ENCODE measurements at places on chromosomes 4 and X.

- no peak for DNase-seq
These were observed 53.4 kb downstream of the ZNF518B start for GRCh38 chr4:10403633-10404445.

DNA sequence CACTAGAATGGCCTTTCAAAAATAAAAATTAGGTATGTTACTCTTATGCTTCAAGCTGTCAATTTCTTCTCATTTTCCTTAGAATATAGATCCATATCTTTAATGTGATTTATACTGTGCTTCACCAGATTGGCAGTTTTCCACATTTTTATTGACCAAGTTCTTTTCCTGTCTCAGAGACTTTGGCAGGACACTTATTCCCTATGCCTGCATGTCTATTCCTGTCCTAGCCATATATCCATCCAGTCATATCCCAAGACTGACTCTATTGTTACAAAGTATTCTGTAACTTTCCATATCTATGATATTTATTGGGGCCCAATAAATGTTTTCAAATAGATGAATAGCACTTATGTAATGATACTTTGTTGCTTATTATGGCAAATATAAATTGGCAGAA is 450.7 kb downstream of the GASK1B start:
- DNase-seq = no peak

- no peak for DNase-seq
These were observed 207.9 kb upstream of the FAT1 start for GRCh38 chr4:186931519-186931918.

- no peak for DNase-seq
These were observed 4.2 kb downstream of the BCOR start for GRCh38 chrX:40093586-40093985.

- no peak for DNase-seq
These were observed 89.5 kb downstream of the PTTG2 start for GRCh38 chr4:38049545-38050170.

DNA sequence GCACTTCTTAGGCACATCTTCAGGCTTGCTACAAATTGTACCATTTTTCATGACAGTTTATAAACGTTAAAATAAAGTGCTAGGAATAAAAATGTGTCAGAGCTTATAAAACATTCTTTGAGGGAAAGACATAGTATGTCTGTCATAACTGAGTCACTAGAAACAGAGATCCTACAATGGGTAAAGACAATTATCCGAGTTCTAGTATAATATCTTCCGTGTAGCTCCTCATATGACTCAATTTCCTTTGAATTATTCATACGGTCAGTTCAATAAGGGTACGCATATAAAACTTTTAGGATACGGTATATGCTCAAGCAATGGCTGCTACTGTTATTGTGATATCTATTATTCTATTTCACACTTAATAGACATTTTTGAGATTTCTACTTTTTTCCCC is 349.1 kb downstream of the PCDH10 start:
- no peak for DNase-seq

- no peak for DNase-seq
These were observed 60.5 kb upstream of the UGT8 start for GRCh38 chr4:114538012-114538617.

DNA sequence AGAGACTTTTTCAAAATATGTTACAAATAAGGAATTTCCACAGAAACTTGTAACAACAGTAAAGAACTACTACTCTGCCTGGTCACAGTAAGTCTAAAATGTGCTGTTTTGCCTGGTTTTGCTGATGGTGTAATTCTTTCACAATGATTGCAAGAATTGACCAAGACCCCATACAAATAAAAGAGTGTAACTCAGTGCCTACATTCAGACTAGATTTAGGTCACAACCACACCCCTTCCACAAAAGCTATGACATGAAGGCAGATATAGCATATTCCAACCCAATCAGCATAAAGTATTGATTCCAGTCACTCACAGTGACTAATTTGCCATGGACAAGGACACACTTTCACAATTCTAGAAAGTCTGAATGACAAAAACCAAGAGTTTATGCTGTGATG is 53.7 kb upstream of the TMPRSS11F start:
- no peak for DNase-seq

GRCh38 chrX:70289168-70289792 is 447 bp downstream of the PDZD11 start:
- no peak for DNase-seq

GRCh38 chr4:118834070-118834469 is 1.9 kb downstream of the SEC24D start:
- DNase-seq = no peak

- DNase-seq = no peak
These were observed 64.3 kb downstream of the TMEM131L start for GRCh38 chr4:153530284-153530999.

DNA sequence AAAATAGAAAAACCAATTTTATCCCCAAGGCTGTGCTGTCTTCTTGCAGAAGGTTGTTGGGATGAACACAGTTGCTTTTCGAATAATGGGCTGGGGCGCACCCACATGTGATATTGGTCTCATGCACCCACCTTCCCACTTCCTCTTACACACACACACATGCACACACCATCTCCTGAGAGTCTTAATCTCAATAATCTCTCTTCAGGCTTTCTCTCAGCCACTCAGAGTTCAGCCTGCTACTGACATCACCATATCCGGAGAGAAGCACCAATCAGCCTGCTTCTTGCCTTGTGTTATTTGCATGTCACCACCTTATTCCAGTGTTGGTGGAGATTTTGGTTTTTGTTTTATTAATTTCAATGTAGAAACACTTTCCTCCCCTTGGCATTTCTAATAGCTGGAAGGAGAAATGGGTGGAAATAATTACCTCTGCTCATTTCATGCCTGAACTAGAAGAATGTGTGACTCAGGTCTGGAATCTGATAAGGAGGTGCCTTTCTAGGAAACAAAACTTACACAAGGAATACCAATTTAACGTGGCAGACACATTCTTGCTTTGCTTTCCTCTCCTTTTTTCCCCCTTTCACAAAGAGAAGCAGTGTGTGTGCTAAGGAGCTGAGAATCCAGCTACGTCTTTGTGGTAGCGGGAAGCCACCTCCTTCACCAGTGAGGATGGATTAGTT is 400.2 kb downstream of the MID1IP1 start:
- no peak for DNase-seq

DNA sequence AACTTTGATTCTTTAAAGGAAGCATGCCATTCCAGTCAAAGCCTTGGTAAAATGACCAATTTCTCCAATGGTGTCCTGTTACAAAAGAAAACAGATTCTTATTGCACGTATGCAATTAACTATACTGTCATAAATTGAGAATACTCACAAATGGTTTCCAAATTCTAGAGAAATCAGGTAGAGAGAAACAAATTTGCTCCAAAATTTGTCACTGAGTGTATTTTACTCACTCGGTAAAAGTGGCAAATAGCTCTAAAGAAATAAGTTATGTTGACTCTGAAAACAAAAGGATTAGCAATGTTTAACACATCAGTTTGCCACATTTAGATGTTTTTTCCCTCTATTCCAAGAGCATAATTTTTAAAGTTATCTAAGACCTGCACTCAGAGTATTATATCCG is 133.1 kb downstream of the DMD start:
- DNase-seq = no peak

DNA sequence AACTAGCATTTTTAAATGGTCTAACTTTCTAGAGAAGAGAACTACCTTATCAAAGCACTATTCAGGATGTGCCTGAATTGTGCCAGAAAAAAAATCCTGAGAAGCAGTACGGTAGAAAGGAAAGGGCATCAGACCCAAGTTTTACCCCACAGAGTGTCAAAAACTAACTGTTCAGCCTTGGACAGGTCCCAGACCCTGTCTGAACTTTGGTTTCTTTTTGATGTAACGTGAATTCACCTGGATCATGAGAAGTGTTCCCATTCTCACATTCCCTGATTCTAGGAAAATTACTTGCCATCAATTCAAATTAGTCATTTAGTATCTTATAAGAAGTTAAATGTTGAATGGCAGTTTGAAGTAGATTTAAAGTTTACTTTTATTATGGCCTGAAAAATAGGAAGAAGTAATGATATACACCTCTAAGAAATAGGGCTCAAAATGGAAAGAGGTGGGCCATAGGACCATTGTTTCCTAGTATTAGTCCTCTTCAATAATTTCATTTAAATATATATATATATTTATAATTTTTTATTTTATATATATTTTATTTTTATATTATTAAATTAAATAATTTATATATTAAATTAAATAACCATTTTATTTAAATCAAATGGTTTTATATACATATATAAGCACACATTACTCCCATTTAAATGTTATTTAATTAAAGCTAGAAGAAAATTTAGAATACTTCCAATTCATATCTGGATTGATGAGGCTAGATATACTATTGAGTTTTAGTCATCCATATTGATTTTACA is 181.9 kb upstream of the PPARGC1A start:
- DNase-seq = no peak

GRCh38 chrX:150074175-150074574 is 135.9 kb upstream of the EOLA2 start:
- no peak for DNase-seq

GRCh38 chr4:94256828-94257227 is 49.2 kb downstream of the SMARCAD1 start:
- no peak for DNase-seq

DNA sequence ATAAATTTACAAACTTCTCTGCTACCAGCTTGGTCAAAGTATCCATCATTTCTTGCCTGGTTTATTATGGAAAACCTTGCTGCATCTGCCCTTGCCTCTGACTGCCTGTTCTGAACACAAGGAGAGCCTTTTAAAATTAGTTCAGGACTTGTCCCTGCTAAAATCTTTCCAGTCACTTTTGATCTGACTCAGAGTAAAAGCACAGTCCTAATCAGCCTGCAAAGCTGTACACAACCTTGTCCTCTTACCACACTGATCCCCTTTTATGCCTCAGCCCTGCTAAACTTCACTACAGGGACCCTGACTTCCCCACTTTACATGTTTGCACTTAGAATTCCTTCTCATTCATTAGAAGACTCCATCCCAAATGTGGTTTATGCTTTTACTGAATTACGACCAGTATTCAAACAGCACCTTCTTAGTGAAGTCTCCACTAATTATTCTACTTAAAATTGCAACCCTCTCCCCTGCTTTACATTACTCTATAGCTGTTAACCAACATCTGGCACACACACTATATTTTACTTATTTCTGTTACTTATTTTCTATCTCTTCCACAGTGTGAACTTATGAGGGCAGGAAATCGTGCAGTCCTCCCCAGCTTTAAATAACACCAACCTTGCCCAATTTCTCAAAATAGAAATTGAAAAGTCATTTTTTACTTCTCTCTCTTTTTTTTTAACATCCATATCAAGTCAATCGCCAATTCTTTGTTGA is 6.3 kb downstream of the GABRA4 start:
- no peak for DNase-seq

- DNase-seq = no peak
These were observed 211.5 kb downstream of the PDGFRA start for GRCh38 chr4:54440394-54441136.

DNA sequence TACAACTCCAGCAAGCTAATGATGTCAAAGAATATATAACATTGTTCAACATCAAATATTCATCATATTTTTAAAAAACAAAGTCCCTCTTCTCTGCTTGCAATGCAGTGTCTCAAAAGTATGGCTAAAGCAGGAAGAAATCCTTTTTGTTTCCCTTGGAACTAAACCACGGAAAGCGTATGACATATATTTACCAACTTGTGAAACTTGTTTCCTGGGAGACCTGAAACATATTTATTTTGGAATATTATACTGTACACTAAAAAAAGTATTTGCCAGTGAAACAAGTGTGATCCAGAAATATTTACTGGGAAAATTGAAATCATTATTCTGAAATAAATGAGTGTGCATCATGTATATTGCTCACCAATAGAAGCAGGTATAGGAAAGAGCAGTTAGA is 156.0 kb upstream of the ANKRD50 start:
- DNase-seq = no peak

DNA sequence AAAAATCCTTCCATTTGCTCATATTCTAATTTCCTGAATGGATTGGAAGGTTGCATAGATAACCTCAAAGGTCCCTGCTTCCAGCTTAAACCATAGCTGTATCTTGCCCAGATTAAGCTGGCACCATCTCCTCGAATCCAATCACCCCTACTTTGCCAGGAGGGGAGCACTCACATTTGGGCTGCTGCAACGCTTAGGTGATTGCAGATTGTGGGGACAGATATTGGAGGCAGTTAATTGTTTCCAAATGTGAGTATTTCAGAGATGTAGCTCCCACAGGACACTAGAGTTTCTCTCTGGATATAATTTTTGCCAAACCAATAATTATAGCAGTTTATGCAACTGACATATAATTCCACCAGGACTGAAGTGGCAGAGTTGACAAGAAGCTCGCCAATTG is 53.5 kb upstream of the ACSL1 start:
- no peak for DNase-seq

DNA sequence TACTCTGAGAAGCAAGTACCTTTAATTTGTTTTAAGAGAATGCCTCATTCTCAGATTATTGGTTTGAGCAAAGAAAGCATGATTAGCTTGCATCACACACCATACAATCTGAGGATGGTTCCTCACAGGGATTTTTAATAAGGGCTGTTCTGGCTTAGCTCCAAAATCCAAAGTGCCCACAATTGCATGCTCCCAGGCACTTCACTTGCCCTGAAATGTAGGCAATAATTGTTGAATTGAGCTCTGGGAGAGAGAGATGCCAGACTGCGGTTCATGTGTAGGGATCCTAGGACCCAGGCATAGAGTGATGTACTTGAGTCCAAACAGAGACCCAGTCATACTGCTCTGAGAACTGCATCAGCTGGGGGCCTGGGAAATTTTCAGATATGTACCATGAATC is 358.4 kb upstream of the CXorf51B start:
- DNase-seq = no peak

GRCh38 chrX:31320740-31321139 is 248.9 kb upstream of the FTHL17 start:
- DNase-seq = no peak

- DNase-seq = no peak
These were observed 46.6 kb upstream of the CXCL8 start for GRCh38 chr4:73693811-73694210.

DNA sequence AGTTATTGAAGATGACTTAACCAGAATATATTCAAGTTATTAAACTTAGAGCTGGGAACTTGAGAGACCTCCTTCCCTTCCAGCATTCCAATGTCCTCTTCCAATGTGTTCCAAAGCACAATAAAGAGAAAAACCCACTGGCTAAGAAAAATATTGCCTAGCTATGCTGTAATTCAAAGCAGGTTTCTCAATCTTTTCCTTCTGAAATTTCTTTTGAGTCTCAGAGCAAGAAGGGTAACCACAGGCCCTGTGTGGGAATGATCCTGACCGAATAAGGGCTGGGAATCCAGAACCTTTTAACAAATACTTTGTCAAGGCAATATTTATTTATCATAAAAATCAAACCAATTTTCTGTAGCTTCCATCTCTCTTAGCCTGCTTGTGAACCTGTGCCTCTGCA is 150.7 kb upstream of the SFRP2 start:
- no peak for DNase-seq

- DNase-seq = no peak
These were observed 752.9 kb downstream of the RPA4 start for GRCh38 chrX:97636473-97637140.

All from GM19239 (cell line).